ENCODE measurements at places on chromosomes 12 and 14.
A peak's percentile ranks its signal among the peaks of the same experiment; 100 is the strongest.

GRCh38 chr14:52883658-52884057 is 67.2 kb downstream of the FERMT2 start:
- no peak for DNase-seq

- no peak for DNase-seq
Measured at GRCh38 chr12:38775457-38775856, 129.9 kb downstream of the CPNE8 start.

DNA sequence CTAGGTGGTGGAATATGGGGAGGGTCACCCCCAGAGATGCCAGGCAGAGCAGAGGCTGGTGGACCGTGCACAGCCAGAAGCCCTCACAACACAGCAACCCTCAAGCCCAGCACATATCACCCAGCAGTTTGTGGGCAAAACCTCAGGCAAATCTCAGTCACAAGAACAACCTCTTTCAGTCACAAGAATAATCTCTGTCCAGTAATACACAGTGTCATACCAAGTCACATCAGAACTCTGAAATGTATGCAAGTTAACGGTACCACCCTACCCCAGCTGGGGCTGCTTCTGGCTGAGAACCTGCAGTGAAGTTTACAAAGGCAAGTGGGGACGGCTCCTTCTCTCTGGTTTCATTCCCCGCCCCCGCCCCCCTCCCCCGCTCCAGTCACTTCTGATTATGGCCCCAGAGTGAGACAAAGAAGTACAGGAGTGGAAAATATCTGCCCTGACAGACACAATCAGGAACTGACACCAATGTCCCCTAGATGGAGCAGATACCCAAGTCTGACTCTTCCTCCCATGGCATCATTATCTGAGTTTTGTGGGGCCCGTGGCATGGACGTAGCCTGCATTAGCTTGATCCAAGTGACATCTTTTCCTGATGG is 480.9 kb upstream of the TMEM132C start:
- no peak for DNase-seq

- no peak for DNase-seq
Measured at GRCh38 chr12:56449622-56449984, 377 bp upstream of the TIMELESS start.

DNA sequence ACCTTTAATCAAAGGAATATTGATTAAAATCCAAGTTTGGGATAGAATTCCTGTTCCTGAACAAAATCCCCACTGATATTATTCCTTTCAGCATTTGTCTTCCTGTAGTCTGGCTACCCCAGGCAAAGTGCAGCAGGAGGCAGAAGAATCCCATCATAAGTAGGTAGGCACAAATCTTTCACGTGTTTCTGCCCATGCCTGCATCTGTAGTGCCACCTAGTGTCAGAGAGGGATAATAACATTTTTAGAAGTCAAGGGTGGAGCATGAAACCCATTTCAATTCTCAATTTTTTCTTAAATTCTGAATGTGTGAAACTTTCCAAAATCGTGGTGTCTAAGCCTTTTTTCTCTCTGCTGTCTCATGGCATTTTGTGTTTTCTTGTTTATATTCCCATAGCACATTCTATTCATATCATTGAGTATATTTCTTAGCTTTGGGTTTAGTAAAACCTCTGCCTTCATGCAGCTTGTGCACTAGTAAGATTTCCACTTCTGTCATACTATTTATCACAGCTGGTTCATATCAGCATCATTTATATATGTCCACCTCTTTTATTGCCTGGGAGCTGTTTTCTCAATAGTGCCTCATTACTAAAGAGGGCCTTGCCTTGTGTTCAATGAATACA is 47.8 kb upstream of the RERG start:
- peak; percentile 65 for DNase-seq

- no peak for DNase-seq
Measured at GRCh38 chr12:23099604-23100003, 474.6 kb downstream of the ETNK1 start.

DNA sequence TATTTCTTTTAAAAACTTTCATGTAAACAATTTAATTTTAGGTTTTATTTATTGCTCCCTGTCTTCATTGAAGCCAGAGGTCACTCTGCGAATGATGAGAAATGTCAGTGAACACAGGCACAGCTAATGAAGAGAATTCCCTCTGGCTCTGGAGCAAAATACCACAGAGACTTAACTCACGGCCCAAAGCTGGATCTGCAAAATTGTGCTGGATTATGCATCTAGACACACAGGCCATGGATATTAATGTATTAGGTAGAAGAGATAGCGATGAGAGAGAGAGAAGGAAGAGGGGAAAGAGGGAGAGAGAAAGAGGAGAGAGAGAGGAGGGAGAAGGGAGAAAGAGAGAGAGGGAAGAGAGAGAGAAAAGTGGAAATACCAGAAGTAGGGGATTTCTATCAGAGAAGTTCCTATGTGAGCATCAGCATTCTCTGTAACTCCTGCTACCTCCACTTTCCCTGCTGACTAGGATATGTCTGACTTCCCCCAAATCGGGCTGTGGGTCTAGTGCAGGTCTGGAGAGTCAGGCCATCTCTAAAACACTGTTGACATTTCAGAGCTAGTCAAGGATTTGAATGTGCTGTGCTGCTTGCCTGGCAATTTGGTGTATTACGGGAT is 3.7 kb downstream of the ARHGDIB start:
- peak; percentile 45 for DNase-seq

DNA sequence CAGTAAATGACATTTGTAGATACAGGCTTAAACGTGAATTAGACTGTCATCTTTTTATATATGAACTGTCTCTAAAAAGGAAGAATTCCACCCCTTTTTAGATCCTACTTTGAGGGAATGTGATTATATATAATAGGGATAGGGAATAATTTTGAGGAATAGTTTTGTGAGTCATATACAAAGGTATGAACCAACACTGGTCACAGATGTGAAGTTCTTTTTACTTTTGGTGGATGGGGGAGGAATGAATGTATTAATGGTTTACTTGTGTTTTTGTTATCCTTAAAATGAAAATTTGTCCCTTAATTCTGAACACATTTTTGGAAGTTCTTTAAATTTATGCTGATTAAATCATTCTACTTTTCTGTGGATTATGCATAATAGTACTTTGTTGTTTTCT is 30.4 kb downstream of the FRS2 start:
- DNase-seq, result no peak

GRCh38 chr12:132197581-132198354 is 53.5 kb downstream of the NOC4L start:
- DNase-seq, result no peak

GRCh38 chr12:27822076-27822712 is 42.2 kb upstream of the MANSC4 start:
- DNase-seq, result peak; percentile 92

- peak; percentile 64 for DNase-seq
Measured at GRCh38 chr12:1890810-1891209, 27.6 kb downstream of the CACNA2D4 start.

GRCh38 chr12:83629931-83630330 is 943.2 kb downstream of the TMTC2 start:
- no peak for DNase-seq

GRCh38 chr14:54474232-54474793 is 14.5 kb downstream of the GMFB start:
- DNase-seq, result no peak

DNA sequence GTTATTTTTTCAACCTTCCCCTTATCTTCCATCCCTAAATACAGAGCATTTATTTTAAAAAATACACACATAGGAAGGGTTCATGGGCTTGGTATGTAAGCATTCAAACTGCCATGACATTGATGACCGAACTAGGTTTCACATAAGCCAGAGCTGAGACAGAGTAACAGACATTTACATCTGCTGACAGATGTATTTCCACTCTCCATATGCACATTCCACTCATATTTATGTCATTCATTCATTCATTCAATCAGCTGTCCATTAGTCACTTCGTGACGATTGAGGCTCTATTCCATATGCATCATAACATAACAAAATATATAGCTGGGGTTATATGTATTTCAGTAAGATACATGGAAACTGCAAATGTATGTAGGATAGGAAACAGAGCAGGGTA is 145.5 kb upstream of the OTX2 start:
- no peak for DNase-seq

DNA sequence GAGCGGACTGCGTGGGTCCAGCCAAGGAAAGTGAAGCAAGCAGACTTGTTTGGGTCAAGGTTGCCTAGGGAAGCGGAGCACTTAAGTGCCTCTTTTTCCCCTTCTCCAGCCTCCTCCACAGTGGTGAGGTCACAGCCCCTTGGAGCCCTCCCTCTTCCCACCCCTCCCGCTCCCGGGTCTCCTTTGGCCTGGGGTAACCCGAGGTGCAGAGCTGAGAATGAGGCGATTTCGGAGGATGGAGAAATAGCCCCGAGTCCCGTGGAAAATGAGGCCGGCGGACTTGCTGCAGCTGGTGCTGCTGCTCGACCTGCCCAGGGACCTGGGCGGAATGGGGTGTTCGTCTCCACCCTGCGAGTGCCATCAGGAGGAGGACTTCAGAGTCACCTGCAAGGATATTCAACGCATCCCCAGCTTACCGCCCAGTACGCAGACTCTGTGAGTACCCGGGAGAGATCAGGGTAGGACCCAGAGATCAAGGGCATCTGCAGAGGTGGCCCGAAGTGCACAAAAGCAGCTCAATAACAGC is at the start of gene TSHR:
Gene TSHR, plus strand, starts transcription at position 206 of the 526 bp plus-strand sequence. Its CDS starts 60 bp downstream, at position 266.
- DNase-seq, result no peak

- peak; percentile 45 for DNase-seq
Measured at GRCh38 chr12:133106253-133106652, 23.8 kb downstream of the ZNF891 start.

- no peak for DNase-seq
Measured at GRCh38 chr14:105568859-105569766, 42.7 kb downstream of the TMEM121 start.

- DNase-seq, result no peak
Measured at GRCh38 chr12:76704693-76705092, 59.2 kb upstream of the ZDHHC17 start.

- DNase-seq, result peak; percentile 81
Measured at GRCh38 chr14:34013721-34014060, 62.8 kb upstream of the EGLN3 start.

DNA sequence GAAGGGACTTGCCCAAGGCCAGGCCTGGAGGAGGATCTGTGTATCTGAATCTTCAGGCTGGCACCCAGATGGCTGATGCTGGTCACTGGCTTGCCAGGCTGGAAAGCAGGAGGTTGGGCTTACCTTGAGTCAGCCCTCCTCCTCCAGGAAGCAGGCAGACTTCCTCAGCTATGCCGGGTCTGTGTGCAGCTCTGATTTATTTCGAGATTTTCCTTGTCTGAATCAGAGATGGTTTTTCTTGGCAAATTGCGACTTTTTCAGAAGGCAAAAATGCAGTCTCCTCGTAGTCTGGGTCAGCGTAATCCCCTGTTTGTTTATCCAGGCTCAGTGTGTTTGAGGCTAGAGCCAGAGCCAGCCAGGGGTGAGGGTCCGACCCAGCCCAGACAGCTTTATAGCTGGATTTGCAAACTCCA is 48.9 kb downstream of the SMOC1 start:
- DNase-seq, result no peak

DNA sequence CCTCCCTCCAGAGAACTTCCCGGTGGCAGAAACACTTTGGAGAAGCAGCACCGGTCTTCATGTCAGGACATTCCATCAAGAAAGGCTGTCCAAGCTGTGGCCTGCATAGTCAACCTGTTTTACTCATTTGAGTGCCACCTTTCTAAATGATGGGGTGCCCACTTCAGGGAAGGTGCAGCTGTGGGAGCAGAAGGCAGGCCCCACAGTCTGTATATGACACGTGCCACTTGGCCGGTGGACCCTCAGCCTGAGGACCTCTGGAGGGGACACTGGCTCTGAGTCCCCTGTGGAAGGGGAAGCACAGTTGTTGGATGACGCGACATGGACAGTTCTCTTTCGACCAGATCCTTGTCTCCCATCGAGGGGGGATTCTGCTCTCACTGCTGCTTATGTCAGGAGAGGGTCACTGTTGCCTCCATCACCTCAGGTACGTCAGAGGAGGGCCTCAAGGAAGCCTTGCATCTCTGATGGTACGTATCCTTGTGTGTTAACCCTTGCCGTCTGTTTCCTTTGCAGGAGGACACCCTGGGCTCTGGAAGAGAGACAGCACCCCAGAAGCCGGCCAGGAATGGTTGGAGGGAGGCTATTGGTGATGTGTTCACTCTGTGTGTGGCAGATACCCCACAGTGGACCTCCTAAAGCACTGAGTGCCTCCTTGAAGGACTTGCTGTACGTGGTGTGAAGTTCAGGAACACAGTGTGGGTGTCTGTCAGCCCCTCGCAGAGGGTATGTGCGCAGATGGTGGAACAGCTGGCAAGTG is 132.1 kb upstream of the RTL1 start:
- DNase-seq, result no peak

DNA sequence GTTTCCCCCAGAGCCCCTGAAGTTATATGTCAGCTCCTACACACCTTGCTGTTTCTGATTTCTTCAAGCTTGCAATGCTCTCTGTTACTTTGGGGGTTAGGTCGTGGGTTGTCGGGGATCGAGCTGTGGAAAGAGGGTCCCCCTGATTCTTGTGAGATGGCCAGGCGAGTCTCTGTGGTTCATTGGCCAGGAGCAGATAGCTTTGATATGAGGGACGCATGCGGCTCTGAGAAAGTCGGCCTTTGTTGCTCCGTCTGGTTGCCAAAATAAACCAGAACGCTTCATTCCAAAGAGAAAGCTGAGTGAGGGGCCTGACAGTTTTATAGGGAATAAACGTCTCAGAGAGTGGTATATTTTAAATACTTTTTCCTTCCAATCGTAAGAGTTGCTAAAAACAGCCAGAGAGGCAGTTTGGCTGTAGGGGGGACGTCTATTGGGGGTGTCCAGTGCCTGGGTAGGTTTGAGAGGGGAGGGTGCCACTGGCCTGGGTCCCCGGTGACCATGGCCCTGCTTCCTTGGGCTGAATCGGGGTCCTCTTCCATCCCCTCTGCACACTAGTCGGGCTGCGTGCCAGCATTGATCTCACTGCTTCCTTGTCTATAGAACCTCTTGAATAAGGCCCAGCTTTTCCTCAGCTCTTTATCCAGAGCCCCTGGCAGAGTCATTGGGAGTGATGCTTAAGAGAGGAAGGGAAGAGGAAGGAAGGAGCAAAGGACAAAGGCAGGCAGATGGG is 18.9 kb downstream of the CCND2 start:
- no peak for DNase-seq

DNA sequence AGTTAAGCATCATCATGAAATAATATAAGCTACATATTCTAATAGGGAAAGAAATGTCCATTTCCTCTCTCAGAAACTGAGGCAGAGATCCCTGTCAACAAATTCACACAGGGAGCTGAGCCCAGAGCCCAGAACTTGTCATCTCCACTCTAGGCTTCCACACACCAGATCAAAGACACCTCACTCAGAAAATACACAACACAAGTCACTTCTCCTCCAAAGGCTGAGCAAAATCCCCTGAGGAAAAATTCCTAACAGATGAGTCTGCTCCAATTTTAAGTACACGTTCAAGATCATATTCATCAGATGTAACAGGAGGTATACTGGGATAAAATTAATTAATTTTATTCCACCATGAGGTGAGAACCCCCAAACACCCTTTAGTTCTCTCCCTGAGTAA is 227.3 kb downstream of the DPF3 start:
- DNase-seq, result no peak

GRCh38 chr12:88578276-88579160 is 1.8 kb downstream of the KITLG start:
- no peak for DNase-seq

- no peak for DNase-seq
Measured at GRCh38 chr12:3772380-3772779, 19.5 kb upstream of the CRACR2A start.

- DNase-seq, result no peak
Measured at GRCh38 chr12:21598651-21599050, 6.0 kb downstream of the GYS2 start.

GRCh38 chr14:37145395-37145794 is 27.0 kb downstream of the SLC25A21 start:
- DNase-seq, result no peak

All from NB4 (cell line).